ENCODE measurements at places on chromosomes 3 and 15. TPM values are rescaled to one million over a fixed set of nuclear protein-coding genes. Genes with fewer than 3 reads are reported as not detected.

- DNase-seq: no peak
These were observed 143.5 kb downstream of the LRRC3B start for GRCh38 chr3:26766031-26766430.

DNA sequence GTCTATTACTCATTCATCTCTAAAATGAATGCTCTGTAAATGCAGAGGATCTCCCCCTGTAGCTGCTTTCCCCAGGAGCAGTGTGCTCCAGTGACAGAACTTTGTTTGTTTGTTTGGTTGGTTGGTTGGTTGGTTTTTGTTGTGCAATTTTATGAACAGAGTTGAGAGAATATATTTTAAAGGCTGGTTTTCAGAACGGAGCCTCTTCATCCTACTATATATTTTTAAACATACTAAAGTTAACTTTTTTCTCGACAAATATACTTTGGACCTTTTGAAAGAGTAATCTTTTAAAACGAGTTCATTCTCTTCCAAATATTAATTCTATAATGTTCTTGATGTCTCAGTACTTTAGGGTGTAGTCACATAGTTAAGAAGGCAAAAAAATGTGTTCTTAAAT lies 20.2 kb downstream of the RYR3 start:
- DNase-seq: no peak

DNA sequence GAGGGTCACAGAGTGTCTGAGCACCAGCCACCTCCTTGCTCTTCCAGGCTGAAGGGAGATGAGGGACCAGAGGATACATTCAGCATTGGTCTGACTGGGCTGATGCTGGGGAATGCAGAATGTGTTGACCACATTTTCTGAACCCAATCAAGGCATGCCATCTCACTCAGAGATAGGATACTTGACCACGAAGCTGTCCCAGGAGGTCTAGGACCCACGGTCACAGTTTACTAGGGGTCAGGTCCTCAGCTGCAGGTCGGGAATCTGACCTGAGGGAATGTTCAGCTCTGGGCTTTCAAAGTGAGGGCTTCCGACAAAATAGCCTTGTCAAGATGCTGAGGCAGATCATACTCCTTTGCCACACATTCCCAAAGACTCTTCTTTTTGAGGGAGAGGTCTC lies 19.6 kb downstream of the PLA2G4E start:
- DNase-seq: no peak

The PRTG gene
- 7.8 TPM for polyA plus RNA-seq

The SNX22 gene
- 7.5 TPM for polyA plus RNA-seq

The TMEM266 gene
- 0.39 TPM for polyA plus RNA-seq

DNA sequence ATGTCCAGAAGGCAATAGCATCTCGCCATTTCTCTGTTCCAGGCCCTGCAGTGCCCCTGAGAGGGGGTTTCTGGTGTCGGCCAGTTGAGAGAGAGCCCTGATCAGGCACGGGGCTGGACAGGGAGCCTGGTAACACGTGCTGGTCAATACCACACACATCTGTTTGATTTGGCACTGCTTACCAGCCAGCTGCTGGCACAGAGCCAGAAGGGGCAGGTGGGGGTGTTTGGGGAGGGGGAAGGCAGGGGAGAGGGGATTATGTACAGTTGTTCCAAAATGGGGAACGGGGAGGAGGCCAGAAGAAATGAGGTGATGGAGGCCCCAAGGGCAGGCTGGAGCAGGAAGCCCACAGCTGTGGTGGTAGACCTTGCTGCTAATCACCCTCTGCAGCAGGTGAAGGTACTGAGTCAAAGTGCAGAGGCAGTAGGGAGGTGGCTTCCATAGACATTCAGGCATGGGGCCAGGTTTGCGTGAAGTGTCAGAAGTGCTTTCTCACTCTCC lies 153.5 kb upstream of the LPP start:
- no peak for DNase-seq

DNA sequence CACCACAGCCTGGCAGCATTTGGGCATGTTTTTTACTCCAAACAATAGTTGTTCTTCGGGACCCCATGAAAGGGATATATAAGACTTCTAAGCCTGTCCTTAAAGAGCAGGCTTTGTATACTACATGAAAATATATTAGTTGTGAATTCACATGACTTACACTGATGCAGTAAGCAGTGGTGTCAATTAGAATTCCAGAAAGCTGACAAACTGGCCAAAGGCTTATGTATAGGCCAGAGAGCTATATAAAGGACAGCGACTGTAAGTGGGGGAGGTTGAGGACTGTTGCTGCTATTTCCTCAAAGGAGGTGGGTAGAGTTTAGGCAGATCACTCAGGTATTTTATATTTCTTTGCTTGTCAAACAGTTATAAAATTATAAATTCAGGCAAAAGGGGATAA lies 24.8 kb downstream of the KPNA4 start:
- no peak for DNase-seq

The CLDN18 gene
- polyA plus RNA-seq: 36.4 TPM

The VGLL3 gene
- 4.1 TPM for polyA plus RNA-seq

The DNAH1 gene
- 4.2 TPM for polyA plus RNA-seq
